ENCODE measurements at places on chromosomes 16 and 17.

- DNase-seq = no peak
Measured at GRCh38 chr17:80220736-80221215, 549 bp downstream of the SLC26A11 start.

GRCh38 chr17:34827008-34827407, 134.3 kb downstream of the CCT6B start:
- no peak for DNase-seq

DNA sequence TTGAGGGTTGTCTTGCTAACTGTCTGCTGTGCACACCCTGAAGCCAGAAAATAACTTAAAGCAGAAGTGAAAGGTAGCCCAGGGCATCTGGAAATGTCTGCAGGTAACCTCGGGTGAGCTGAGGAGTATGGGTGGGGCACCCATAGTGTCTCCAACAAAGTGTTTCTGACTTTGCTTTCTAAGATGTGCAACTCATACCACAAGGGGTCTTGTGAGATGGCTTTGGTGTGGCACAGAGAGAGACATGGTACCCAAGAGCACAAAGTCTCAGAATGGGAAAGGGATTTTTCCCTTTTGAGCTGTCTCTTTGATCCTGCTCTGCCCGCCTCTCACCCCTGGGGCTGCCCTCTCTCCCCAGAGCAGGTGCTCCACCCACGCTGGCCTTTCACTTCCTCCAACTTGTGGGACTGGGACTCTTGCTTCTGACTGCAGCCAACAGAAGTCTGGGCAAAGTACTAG, 6.9 kb downstream of the CHD9 start:
- DNase-seq = no peak

DNA sequence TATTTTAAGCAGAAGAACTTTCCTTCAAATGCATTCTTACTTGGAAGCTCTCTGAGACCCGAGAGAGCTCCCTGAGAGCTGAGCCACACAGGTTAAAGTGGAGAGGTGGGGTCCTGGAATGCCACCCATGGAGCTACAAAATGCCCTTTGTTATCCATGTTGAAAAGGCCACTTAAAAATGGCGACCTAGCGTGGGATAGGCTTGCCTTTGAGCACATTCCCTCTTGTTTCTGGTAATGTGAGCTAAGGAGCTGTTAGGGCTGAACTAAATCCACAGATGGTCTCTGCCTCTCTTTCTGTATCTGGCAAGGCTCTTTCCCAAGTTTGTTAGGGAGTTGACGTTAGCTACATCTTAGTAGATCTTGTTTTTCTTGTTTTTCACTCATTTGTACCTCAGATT, 171.6 kb downstream of the SNX29 start:
- no peak for DNase-seq

- no peak for DNase-seq
Measured at GRCh38 chr17:28468781-28469180, 4.7 kb upstream of the SLC13A2 start.

GRCh38 chr16:86519649-86520316, 9.5 kb downstream of the FOXF1 start:
- peak; percentile 27 for DNase-seq

Data from stimulated activated CD4-positive, alpha-beta T cell treated with anti-CD3 and anti-CD28 coated beads, Interleukin-2, amount 100 ng/mL, for 4 hours (primary cell).